B cell (primary cell): ENCODE measurements at places on chromosomes 3 and 15. TPM values are rescaled to one million over a fixed set of nuclear protein-coding genes. Genes with fewer than 3 reads are reported as not detected.

PLSCR1 gene
- 16.8 and 28.8 TPM in 2 replicates for polyA plus RNA-seq

TMEM207 gene
- not detected in 2 replicates for polyA plus RNA-seq

SKOR1 gene
- polyA plus RNA-seq: 0.37 and 0.84 TPM in 2 replicates

CIAO2A gene
- 71.5 and 101 TPM in 2 replicates for polyA plus RNA-seq

TUSC7 gene
- polyA plus RNA-seq: not detected in 2 replicates
